ENCODE measurements at places on chromosomes 16 and 17.

GRCh38 chr17:64638552-64639203 lies 23.4 kb downstream of the SMURF2 start:
- DNase-seq, result no peak

- no peak for DNase-seq
These were observed 7.2 kb upstream of the UNK start for GRCh38 chr17:75777296-75777922.

GRCh38 chr17:42509409-42509808 lies 26.6 kb upstream of the NAGLU start:
- no peak for DNase-seq

- DNase-seq, result no peak
These were observed 37.3 kb upstream of the ABR start for GRCh38 chr17:1217089-1217385.

DNA sequence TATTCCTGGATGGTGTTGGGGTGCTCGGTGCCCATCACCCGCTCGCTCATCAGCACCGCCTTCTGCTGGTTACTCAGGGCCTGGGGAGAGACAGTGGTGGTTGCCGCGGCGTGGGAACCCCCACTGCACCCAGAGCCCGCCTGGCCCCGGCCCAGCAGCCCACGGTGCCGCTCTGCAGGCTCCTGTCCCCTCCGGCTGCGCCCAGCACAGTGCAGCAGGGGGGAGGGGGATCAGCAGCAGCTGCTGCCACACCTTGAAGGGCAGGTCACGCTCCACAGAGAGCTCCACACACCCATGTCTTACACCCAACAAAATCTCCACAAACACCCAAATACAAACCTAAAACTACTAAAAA lies 18.8 kb downstream of the CLUH start:
- no peak for DNase-seq

- no peak for DNase-seq
These were observed 12.6 kb downstream of the TBC1D24 start for GRCh38 chr16:2487517-2487842.

Measured in NCI-H1694 treated with DMSO at 0.1 percent for 48 hours (cell line).